ENCODE measurements at places on chromosomes 13 and 19. TPM values are rescaled to one million over a fixed set of nuclear protein-coding genes. Genes with fewer than 3 reads are reported as not detected.

DNA sequence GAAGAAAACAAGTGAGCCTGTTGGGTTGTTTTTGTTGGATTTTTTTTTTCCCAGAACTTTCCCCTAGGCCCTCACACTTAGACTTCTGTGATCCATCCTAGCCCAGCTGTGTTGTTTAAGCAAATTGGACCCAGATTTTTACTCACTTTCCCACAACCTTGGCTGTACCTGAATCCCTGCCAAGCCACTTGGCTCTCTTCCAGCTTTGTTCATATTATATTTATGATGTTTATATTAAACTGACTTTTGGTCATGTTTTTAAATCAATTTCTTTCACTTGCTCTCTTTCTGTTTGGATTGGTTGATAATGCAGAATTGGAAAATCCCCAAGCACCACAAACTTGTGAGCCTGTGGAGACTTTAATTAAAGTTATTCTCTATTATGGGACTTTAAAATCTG lies 16.6 kb downstream of the OLFM4 start:
- no peaks in the 10 kb centered on the region for H3K36me3 ChIP-seq
- H3K27ac ChIP-seq = no peak overlapping the region
- no peaks in the 10 kb centered on the region for H3K27me3 ChIP-seq
- H3K4me1 ChIP-seq = no peaks in the 10 kb centered on the region
- H3K4me3 ChIP-seq = no peak overlapping the region
- no peak for DNase-seq

GRCh38 chr19:41753936-41754529 lies 1.3 kb upstream of the CEACAM6 start:
- no peaks in the 10 kb centered on the region for H3K36me3 ChIP-seq
- no peak overlapping the region for H3K4me3 ChIP-seq
- peak; percentile 79 for DNase-seq
- H3K27me3 ChIP-seq = peaks cover 7% of the 10 kb centered on the region
- peaks cover 8% of the 10 kb centered on the region for H3K4me1 ChIP-seq

DNA sequence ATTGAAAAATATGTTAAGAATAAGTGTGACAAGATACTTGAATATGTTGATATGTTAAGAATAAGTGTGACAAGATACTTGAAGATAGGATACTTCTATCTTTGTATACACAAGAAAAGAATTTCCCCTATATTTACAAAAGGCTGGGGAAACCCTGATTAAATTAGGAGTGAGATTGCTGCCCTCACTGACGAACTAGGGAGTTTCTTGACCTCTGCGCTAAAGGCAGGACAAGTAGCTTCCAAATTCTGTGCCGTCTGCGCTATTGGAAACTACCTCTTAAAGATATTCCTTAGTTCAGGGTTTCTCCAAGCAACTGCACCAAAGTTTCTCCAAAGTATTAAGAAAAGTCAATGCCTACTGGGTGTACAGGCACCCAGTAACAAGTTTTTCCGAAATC lies 730 bp downstream of the ZNF260 start:
- no peaks in the 10 kb centered on the region for H3K27me3 ChIP-seq
- peaks cover 19% of the 10 kb centered on the region for H3K4me1 ChIP-seq
- no peak for DNase-seq
- peak overlapping the region; percentile 80 for H3K4me3 ChIP-seq

DNA sequence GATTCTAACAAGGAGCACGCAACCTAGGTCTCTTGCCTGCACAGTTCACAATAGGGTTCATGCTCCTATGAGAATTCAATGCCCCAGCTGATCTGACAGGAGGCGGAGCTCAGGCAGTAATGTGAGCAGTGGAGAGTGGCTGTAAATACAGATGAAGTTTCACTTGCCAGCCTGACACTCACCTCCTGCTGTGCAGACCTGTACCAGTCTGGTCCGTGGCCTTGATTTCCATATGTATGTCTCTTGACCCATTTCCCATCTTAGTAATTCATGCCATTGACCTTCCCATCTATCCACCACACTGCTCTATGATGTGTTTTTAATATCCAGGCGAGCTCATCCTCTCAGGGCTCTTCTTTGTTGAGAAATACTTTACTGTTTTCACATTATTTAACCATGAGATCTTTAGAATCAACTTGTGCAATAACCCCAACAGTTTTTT lies 95.2 kb downstream of the LRCH1 start:
- no peak overlapping the region for H3K27ac ChIP-seq
- H3K27me3 ChIP-seq = no peaks in the 10 kb centered on the region
- H3K4me3 ChIP-seq = no peak overlapping the region
- no peak for DNase-seq

GRCh38 chr13:41960211-41960636 lies 685 bp downstream of the VWA8 start:
- peaks cover 21% of the 10 kb centered on the region for H3K4me1 ChIP-seq
- no peaks in the 10 kb centered on the region for H3K36me3 ChIP-seq
- H3K4me3 ChIP-seq = peak overlapping the region; percentile 90
- no peak for DNase-seq
- H3K27ac ChIP-seq = peak overlapping the region; percentile 39

SERP2 gene
- not detected for total RNA-seq

PPM1N gene
- total RNA-seq = 3.3 TPM

DNA sequence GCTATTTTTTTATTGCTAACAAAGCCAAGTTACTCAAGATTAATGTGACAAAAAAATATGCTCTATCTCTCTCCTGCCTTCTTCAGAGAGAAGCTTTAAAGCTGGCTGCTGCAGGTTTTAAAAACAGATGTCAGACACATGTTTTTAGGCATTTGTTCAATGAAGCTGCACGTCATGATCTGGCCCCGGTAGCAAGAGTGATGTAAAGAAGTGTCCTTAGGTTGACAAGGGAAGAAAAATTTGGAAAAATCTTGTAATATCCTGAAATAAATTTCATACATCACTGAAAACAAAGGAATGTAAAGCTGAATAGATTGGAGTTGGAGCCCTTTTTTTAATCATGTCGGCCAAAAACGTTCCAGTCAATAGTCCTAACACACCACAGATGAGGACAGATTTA lies 531.4 kb upstream of the NBEA start:
- no peak overlapping the region for H3K4me3 ChIP-seq
- H3K27ac ChIP-seq = no peak overlapping the region
- no peaks in the 10 kb centered on the region for H3K27me3 ChIP-seq
- H3K4me1 ChIP-seq = no peaks in the 10 kb centered on the region
- DNase-seq = no peak
- no peaks in the 10 kb centered on the region for H3K36me3 ChIP-seq

PCSK4 gene
- total RNA-seq = 4.2 TPM

DNA sequence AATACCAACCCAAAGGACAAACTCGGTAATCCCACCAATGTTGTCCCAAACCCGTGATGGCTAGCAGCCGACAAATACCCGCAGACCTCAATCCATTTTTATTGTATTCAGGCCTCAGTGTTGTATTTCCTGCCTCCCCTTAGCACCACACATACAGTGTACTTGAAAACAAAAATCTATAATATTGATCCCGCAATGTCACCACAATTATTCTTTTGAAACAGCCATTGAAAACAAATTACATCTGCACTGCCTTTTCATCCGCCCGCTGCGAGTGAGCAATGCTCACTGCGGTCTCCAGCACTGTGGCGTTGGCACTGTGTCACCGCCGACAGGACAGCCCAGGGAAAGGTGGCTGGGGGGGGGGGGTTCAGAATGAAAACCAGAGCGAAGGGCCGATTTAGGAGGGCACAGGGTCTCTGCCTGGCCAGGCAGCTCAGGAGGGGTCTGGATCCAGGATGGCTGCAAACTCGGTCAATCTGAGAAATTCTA lies 385.8 kb upstream of the ZNF507 start:
- no peaks in the 10 kb centered on the region for H3K4me1 ChIP-seq
- no peak overlapping the region for H3K4me3 ChIP-seq
- DNase-seq = no peak

ADGRE3 gene
- total RNA-seq = not detected

DIS3 gene
- 51.7 TPM for total RNA-seq

DNA sequence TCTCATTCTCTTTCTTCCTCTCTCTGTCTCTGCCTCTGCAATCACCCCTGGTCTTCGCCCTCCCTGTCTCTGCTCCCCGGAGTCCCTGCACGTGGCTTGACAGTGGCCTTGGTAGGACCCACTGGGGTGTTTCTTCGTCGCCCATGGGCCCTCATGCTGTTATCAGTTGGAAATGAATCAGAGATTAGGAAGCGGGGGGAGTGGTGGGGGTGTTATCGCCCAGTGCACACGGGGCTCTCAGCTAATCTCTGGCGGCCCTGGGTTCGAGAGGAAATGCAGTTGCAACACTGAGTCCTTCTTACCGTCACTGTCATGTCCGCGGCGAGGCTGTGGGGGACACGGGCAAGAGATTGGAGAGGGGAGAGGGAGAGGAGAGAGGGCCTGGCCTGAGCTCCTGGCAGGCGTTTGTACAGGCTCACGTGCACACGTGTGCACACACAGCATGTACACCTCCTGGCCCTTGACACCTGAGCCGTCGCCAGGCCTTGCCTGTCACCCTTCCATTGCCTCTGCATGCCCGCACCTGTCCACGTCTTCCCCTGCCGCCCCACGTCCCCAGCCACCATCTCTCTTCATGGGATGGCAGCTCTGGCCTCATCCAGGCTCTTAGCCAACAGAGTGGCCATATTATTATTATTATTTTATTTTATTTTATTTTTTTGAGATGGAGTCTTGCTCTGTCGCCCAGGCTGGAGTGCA lies 37.8 kb upstream of the SLC7A10 start:
- DNase-seq = no peak
- H3K4me3 ChIP-seq = no peak overlapping the region
- peaks cover 18% of the 10 kb centered on the region for H3K4me1 ChIP-seq
- H3K27ac ChIP-seq = no peak overlapping the region
- no peaks in the 10 kb centered on the region for H3K36me3 ChIP-seq

DNA sequence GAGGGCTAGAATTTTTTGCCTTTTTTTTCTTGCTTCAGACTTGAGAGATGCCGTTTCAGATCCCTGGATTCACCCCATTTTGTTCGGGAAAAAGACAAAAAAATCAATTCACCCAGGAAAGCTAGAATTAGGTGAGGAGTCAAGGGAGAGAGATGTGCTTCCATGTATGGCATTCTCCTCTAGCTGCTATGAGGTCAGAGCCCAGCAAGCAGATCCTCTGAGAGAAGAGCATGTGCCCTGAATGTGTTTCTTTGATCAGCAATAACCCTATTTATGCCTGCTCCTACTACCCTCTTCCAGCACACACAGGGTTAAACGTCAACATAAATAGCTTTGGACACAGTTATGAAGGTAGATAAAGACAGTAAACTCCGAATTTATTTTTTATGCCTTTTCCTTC lies 53.6 kb downstream of the NDFIP2 start:
- H3K27ac ChIP-seq = no peak overlapping the region
- no peaks in the 10 kb centered on the region for H3K36me3 ChIP-seq
- no peaks in the 10 kb centered on the region for H3K4me1 ChIP-seq
- no peaks in the 10 kb centered on the region for H3K27me3 ChIP-seq
- H3K4me3 ChIP-seq = no peak overlapping the region

ZNF567 gene
- total RNA-seq = 7.3 TPM

TUBA3C gene
- total RNA-seq = not detected

- H3K4me3 ChIP-seq = peak overlapping the region; percentile 0
Measured at GRCh38 chr13:74243637-74244526, 109.7 kb upstream of the KLF12 start.

DNA sequence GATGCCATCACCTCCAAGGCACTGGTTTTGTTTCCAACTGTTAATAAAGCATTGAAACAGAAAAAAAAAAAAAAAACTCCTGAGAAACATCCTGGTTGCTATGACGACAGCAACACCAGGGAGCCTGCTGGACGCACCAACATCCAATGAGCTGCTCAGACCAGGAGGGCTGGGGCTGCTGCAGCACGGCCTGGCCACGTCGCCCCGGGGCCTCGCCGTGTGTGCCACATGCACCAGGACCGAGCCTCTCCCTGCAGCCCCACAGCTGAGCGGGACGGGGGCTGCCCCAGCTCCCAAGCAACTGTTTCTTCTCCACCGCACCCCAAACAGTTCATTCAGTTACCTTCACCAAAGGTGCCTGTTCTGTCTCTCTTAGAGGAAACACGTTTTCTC lies 54.5 kb downstream of the RASA3 start:
- H3K36me3 ChIP-seq = peaks cover 83% of the 10 kb centered on the region
- DNase-seq = no peak
- H3K4me1 ChIP-seq = peaks cover 65% of the 10 kb centered on the region
- H3K27me3 ChIP-seq = no peaks in the 10 kb centered on the region
- H3K4me3 ChIP-seq = no peak overlapping the region

KCNC3 gene
- 1.6 TPM for total RNA-seq

GRCh38 chr13:113187263-113187669 lies 21.2 kb downstream of the PCID2 start:
- H3K36me3 ChIP-seq = peaks cover 60% of the 10 kb centered on the region
- H3K4me1 ChIP-seq = peaks cover 32% of the 10 kb centered on the region
- no peak overlapping the region for H3K27ac ChIP-seq
- no peak overlapping the region for H3K4me3 ChIP-seq
- DNase-seq = peak; percentile 28
- no peaks in the 10 kb centered on the region for H3K27me3 ChIP-seq

GRCh38 chr19:1249990-1250436 lies 1.6 kb downstream of the MIDN start:
- no peak for DNase-seq
- H3K4me3 ChIP-seq = peak overlapping the region; percentile 71
- no peaks in the 10 kb centered on the region for H3K27me3 ChIP-seq
- H3K4me1 ChIP-seq = peaks cover 55% of the 10 kb centered on the region
- peaks cover 24% of the 10 kb centered on the region for H3K36me3 ChIP-seq

DNA sequence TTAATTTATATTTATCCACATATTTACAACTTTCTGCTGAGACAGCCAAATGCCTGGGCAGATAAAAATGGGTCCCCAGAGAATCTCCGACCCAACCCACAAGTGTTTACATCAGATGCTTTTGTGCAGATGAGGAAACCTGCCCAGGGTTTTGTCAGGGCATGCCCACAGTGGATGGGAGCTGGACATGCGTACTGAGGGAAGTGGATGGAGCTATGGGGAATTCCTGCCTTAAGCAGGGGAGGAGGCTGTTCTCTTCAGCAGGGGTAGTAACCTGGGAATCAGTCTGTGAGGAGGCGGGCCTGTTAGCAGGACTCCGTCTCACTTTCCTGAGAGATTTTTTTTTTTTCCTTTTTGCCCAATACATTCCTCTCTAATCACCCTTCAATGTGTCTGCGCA lies 122.9 kb downstream of the RFC3 start:
- H3K4me1 ChIP-seq = no peaks in the 10 kb centered on the region
- no peak overlapping the region for H3K4me3 ChIP-seq
- no peak for DNase-seq
- H3K27me3 ChIP-seq = no peaks in the 10 kb centered on the region

GJB2 gene
- 0.19 TPM for total RNA-seq

- no peak overlapping the region for H3K27ac ChIP-seq
- no peaks in the 10 kb centered on the region for H3K27me3 ChIP-seq
- DNase-seq = no peak
- H3K4me3 ChIP-seq = no peak overlapping the region
- H3K4me1 ChIP-seq = no peaks in the 10 kb centered on the region
Measured at GRCh38 chr13:73369095-73369494, 310.3 kb downstream of the KLF5 start.

DNA sequence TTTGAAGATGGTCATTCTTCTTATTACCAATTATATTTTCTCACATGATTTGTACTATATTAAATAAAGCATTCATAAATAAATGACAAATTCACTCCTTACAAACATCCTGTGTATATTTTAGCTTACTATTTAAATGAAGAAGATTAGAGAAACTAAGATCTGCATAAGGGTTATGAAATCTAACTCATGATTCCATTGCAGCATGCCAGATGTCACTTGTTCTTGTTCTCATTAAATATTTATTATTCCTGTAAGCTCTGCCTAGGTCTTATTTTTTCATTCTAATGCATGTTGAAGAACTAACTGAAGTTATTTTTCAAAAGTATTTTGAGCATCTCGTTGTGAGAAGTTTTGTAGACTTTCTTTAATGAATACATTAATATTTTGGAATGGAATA lies 18.3 kb downstream of the NUP58 start:
- no peak overlapping the region for H3K4me3 ChIP-seq
- peaks cover 82% of the 10 kb centered on the region for H3K36me3 ChIP-seq
- H3K4me1 ChIP-seq = no peaks in the 10 kb centered on the region
- no peaks in the 10 kb centered on the region for H3K27me3 ChIP-seq
- no peak for DNase-seq

Data from CD4-positive, alpha-beta T cell (primary cell).